Progenitor cell of endocrine pancreas (in vitro differentiated cells): ENCODE measurements at places on chromosomes 4 and X.

DNA sequence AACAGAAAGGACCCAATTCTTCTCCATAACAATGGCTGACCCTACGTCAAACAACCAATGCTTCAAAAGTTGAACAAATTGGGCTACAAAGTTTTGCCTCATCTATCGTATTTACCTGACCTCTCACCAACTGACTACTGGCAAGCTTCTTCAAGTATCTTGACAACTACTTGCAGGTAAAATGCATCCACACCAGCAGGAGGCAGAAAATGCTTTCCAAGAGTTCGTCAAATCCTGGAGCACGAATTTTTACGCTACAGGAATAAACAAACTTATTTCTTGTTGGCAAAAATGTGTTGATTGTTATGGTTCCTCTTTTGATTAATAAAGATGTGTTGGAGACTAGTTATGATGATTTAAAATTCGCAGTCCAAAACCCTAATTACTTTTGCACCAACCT is 6.7 kb upstream of the GAB1 start:
- DNase-seq, result no peak

DNA sequence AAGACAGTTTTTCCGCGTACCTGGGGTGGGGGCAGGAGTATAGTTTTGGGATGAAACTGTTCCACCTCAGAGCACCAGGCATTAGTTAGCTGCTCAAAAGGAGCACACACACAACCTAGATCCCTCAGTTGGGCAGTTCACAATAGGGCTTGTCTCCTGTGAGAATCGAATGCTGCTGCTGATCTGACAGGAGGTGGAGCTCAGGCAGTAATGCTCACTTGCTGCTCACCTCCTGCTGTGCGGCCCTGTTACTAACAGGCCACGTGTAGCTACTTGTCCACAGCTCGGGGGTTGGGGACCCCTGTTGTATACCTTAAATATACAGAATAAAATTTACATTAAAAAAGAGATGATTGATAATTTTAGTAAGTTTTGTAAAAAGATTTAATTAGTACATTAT is 191.5 kb downstream of the SLC7A11 start:
- DNase-seq, result no peak

DNA sequence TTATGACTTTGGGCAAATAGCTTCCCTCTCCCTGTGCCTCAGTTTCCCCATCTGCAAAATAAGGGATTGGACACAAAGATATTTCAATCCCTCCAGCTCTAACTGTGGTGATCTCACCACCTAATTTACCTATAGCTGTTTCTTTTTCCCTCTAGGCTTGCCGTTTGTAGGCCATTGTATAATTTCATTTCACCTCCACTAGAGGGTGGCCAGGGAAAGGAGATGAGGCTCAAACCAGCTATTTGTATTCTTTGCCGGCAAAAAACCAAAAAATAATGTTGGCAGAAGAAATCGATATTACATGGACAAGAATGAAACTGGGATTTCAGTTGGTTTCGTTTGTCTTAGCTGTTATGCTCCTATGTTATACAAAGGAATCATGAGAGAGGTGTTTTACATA is 36.1 kb upstream of the DOCK11 start:
- no peak for DNase-seq

DNA sequence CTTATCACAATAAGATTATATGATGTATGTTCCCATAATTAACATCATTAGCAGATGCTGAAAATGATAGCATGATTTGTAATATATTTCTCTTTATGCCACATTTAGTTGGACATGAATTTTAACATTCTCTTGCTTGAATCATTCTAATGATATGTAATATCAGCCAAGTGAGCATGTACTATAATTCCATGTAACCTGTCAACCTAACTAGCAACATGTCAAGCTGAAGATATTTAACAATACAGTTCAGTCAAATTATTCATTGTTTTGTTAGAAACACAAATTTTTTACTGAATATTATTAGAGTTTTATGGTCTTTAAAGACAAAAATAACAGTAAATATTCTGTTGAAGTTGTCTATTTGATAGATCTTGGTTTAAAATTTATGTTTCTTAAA is 920.4 kb upstream of the PCDH10 start:
- DNase-seq, result no peak

- no peak for DNase-seq
These were observed 4.3 kb downstream of the STIM2 start for GRCh38 chr4:26864899-26865298.

GRCh38 chrX:2699959-2700358 is 8.9 kb downstream of the CD99 start:
- DNase-seq, result no peak

- no peak for DNase-seq
These were observed 160.1 kb upstream of the VCX3A start for GRCh38 chrX:6694977-6695376.

- DNase-seq, result no peak
These were observed 143.8 kb upstream of the VCX2 start for GRCh38 chrX:8314881-8315280.

GRCh38 chrX:70476934-70477733 is 32.5 kb downstream of the DLG3 start:
- no peak for DNase-seq

- no peak for DNase-seq
These were observed 203.9 kb upstream of the LEF1 start for GRCh38 chr4:108372681-108373080.

DNA sequence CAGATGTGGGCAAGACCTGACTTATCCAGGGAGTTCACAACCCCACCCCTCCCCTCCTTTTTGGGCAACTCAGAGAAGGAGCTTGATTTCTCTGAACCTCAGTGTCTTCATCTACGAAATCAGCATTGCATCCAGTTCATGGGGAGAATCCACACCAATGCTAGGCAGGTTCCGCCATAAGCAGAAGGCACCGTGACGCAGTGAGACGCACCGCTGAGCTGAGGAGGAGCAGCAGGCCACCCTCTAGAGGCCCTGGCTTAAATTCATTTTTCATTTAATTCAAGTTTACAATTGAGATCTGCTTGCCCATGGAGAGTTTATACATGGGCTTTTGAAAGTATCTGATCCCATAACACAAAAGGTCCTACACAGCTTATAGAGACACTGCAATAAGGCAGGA is 55.7 kb downstream of the CPZ start:
- DNase-seq, result no peak

DNA sequence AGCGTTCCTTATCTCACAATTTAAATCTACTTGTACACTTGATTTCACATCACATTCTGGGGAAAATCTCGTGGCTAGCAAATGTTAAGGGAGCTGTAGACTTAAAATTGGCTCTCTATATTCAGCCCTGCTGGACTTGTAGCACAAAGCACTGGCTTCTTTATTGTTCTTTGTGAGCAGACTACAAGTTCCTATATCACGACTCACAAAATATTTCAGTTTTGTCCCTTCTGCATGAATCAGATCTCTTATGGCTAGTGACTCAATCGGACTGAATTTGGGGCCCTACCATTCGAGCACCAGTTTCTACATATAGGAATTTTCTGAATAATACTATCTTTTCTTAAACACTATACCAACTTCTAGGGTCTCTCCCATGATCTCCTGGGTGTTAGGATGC is 390.1 kb downstream of the ADAM29 start:
- DNase-seq, result no peak

DNA sequence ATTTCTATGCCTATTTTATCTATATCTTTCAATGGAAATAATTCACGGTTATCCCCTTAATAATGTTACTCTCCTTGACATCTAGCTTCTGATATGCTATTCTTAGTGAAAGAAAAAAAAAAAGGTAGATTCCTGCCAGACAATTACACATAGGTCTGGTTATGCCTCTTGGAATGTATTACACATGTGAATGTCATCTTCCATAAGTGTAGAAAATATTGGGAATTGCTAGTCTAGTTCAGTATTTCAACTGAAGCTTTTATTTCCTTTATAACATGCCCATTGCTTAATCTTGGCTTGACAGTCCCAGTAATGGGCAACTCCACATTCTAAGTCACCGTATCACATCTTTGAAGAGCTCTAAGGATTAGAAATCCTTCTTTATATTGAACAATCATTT is 25.4 kb upstream of the PPP1R2C start:
- no peak for DNase-seq

- DNase-seq, result no peak
These were observed 117.3 kb downstream of the FAT4 start for GRCh38 chr4:125432078-125432477.

- no peak for DNase-seq
These were observed 108.5 kb downstream of the HMX1 start for GRCh38 chr4:8762951-8763735.

GRCh38 chr4:165079476-165079875 is 25.8 kb downstream of the TRIM75 start:
- no peak for DNase-seq

DNA sequence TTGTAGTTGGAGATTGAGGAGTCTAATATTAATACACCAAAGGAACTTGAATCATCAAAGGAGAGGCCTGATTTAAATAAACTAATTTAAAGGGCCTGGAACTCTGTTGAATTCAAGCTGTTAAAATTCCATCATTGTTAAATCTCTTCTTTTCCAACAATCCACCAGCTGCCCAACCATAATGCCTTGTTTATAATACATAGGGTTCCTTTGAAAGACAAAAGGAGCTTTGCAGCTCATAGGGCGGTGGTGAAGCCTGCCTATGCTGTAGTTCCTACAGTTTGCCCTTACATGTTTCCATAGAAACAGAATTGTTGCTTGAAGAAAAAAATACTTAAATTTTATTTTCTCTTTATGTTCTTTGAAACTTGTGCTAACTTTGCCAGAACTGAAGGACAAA is 102.8 kb downstream of the GLUD2 start:
- no peak for DNase-seq

- DNase-seq, result no peak
These were observed 8.4 kb downstream of the TEC start for GRCh38 chr4:48261281-48261680.

- DNase-seq, result no peak
These were observed 71.0 kb downstream of the GPAT3 start for GRCh38 chr4:83606898-83607297.

GRCh38 chr4:183366206-183366835 is 44.1 kb upstream of the CLDN24 start:
- no peak for DNase-seq

DNA sequence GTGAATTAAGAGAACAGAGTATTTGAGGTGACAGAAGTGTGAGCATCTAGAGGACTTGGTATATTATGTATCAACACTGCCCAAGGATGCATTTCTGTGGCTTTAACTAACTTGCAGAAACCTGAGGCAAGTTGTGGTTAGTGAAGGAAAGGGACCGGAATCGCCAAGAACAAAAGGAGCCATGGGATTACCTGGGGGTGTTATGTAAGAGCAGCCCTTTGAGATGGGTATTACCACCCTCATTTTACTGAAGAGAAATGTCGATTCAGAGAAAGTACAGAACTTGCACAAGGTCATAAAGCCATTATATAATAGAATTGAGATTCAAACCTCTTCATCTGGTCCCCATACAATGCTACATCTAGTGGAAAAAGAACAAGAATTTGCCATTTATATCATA is 14.3 kb downstream of the TENM3 start:
- no peak for DNase-seq

DNA sequence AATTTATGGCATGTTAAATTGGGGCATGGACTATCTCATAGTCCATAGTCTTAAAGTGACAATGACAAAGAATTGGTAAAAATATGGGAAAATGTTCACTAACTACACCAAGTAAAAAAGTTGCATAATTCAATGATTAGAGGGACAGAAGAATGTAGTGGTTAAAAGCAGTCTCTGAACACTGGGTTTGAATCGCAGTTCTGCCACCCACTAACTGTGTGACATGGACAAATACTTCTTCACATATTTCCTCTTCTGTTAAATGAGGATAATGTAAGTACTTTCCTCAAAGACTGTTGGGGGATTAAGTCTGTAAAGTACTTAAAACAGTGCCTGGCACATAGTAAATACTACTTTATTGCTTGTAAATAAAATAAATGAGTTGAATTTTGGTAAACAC is 15.3 kb downstream of the COQ2 start:
- no peak for DNase-seq

GRCh38 chr4:123516576-123516975 is 120.0 kb downstream of the SPRY1 start:
- no peak for DNase-seq

DNA sequence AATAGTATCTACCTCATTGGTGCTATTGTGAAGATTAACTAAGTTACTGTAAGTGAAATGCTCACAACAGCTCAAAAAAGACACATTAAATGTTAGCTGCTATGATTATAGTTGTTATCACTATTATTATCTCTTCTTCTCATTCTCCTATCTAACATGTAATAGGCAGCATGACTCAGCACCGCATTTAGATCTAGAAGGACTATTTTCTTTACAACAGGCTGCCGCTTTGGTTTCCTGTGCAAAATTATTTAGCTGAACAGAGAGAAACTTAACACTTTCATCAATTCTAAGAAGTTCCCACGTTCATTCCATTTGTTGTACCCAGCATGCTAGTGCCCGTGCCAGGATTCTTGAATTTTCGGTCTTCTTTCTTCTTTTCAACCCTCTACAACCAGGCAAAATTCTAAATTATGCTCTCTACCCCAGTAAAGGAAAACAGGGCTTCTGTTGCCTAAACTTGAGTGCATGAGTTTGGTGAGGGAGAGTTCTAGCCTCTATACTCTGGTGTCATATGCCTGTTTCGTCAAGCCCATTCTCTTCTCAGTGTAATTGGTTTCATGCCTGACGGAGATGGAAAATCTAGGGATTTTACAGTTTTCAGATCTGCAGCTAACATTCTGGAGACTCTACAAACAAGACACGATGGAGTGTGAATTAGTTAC is 378.9 kb downstream of the PPP1R2C start:
- DNase-seq, result no peak

GRCh38 chrX:40651620-40652223 is 4.4 kb upstream of the CXorf38 start:
- peak; percentile 38 for DNase-seq

DNA sequence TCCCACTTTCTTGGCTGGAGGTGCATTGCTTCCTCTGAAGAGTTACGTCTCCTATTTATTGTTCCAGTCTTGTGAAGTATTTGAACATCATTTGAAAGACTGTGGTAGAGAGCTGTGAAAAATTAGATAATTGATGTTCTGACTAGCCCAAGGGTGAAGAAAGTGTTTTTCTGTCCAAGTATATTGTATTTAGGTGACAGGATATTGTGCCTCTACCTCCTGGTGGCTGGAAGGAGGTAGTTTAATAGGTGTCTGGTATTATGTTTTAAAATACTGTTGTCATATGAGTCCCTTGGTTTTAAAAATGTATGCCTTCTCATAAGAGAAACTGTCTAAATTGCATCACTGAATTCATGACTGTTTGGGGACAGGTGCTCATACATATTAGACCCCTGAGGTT is 226.0 kb downstream of the SPRY1 start:
- no peak for DNase-seq

GRCh38 chr4:89357340-89357739 is 49.7 kb upstream of the GPRIN3 start:
- DNase-seq, result no peak

DNA sequence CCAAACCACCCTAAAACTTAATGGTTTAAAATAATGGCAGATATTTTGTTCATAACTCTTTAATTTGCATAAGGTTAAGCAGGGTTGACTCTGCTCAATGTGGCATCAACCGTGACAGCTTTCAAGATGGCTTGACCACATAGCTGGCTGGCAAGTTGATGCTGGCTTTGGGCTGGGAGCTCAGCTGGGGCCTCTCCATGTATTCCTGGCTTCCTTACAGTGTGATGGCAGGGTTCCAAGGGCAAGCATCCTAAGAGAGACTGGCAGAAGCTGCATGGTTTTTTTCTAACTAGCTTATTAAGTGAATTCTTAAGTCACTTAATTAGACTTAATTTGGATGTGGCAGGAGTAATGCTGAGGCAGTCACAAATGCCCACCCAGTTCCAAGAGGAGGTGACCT is 4.5 kb downstream of the RP2 start:
- no peak for DNase-seq
